Cerebellar nuclear complex (tissue), 1 donor: ENCODE measurements at places on chromosomes 5 and 9.
A peak's percentile ranks its signal among the peaks of the same experiment; 100 is the strongest.

DNA sequence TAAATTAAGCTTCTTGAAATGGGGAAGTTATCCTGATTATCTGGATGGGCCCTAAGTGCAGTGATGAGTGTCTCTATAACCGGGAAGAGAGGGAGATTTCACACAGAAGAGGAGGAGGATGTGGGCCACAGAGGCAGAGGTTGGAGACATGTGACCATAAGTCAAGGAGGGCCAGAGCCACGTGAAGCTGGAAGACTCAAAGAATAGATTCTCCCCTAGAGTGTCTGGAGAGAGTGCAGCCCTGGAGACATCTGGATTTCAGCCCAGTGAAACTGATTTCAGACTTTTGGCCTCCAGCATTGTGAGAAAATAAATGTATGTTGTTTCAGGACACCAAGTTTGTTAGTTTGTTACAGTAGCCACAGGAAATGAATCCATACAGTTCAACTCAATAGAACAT lies 442.9 kb downstream of the NTRK2 start:
- no peak for DNase-seq

- no peak for DNase-seq
Measured at GRCh38 chr5:134468921-134469400, 56.5 kb upstream of the JADE2 start.

DNA sequence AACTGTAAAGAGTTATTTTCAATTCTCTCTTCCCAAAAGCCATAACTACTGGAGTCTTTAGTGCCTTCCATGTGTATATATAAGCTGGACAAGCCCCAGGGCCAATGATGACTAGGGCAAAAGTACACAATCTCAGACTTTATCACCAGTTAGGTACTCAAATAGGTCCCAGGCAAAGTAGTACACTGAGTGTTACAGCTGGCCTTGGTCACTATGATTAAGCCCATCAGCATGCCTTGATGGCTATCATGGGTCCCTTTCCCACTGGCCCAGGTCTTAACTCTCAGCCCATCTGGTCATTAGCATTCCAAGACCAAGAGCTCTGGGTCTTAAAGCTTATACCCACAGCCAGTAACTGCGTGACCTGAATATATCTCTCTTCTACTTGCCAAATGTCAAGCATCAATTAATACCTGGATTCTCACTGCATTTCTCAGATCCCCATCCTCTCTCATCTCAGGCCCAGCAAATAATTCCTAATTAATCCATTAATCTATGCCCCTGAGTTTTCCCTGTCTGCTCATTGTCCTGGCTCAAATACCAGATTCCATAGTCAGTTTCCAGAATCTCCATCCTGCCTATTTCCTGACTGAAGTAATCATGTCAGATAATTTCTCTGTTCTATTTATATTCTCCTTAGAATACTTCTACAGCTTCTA lies 62.3 kb downstream of the NR6A1 start:
- DNase-seq = no peak

GRCh38 chr5:76547242-76547890 lies 75.8 kb downstream of the F2RL2 start:
- no peak for DNase-seq

GRCh38 chr5:9544502-9545135 lies 1.3 kb downstream of the SEMA5A start:
- no peak for DNase-seq

DNA sequence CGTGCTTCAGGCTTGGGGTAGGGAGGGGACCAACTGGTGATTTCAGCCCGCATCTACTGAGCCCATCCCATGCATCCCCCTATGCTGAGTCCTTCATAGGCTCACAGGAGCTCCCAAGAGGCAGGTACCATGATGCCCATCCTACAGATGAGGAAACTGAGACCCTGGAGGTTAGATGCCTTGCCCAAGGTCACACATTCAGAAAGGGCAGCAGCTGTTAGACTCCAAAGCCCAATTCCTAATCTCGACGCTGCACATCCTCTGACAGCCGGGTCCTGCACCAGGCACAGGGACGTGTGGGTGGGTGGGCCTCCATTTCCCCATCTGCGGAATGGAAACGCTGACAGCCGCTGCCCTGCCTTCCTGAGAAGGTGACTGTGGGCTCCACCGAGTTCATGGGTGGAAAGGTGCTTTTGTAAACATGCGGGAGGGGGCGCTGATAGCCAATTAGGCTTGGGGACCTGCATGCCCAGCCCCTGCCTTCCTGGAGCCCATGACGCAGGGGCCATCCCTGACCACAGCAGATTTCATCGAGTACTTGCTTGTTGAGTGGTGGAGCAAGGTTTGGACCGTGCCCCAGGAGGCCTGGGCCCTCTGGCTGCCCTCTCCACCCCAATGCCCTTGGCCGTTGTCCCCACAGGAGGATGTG lies 2.2 kb downstream of the DNM1 start:
- DNase-seq = no peak

- DNase-seq = no peak
Measured at GRCh38 chr9:108642871-108643270, 212.9 kb downstream of the ACTL7B start.

DNA sequence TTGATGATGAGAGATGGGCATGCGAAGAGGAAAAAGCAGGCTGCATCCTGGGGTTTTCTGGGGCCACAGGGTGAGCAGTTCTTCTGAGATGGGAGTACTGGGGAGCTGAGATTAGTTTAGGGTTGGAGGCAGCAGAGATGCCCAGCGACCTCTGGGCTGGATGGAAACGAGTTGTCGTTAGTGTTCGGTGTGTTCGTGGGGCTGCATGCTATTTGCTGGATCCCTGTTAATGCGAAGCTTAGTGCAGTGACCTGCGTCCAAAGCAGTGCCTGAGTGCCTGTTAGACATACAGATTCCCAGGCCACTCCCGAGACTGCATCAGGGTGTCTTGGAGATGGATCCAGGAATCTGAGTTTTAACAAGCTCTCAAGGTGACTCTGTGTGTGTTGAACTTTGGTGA lies 201.3 kb downstream of the CACNA1B start:
- DNase-seq = no peak

DNA sequence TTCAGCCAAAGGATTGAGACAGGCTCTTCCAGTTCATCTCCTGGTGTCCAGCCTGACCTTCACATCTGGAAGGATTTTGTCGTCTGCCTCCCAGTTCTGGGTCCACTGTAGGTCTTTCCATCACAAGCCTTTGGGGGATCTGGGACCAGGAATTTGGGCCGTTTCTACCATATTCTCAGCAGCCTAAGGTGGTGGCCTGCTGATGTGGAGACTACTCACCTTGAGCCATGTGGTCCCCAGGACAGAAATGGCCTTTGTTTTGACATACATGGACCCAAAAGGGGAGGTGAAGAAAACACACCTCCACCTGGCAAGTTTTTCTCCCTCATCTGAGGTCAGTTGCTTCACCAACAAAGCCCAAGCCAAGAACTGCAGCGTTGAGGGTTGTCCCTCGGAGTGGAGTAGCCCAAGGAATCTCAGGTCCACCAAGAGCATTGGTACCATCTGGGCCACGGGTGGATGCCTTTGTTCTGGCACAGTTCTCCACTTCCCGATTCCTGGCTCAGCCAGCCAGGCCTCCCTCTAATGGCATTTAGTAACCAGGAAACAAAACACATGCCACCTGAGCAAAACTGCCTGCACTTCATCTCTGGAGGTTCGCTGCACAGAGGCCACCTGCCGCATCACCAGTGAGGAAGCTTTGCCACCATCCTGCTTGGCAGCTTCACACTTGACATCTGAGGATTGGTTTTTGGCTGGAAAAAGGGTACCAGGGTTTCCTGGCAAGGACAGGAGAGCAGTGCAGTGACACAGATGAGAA lies 24.7 kb downstream of the AMBP start:
- peak; percentile 51 for DNase-seq

- DNase-seq = peak; percentile 23
Measured at GRCh38 chr5:98774192-98775033, 950 bp downstream of the RGMB start.

- no peak for DNase-seq
Measured at GRCh38 chr9:16213781-16214515, 656.5 kb downstream of the BNC2 start.

- no peak for DNase-seq
Measured at GRCh38 chr5:6710551-6711318, 2.5 kb upstream of the TENT4A start.

- no peak for DNase-seq
Measured at GRCh38 chr5:159850160-159850559, 66.1 kb upstream of the ADRA1B start.

DNA sequence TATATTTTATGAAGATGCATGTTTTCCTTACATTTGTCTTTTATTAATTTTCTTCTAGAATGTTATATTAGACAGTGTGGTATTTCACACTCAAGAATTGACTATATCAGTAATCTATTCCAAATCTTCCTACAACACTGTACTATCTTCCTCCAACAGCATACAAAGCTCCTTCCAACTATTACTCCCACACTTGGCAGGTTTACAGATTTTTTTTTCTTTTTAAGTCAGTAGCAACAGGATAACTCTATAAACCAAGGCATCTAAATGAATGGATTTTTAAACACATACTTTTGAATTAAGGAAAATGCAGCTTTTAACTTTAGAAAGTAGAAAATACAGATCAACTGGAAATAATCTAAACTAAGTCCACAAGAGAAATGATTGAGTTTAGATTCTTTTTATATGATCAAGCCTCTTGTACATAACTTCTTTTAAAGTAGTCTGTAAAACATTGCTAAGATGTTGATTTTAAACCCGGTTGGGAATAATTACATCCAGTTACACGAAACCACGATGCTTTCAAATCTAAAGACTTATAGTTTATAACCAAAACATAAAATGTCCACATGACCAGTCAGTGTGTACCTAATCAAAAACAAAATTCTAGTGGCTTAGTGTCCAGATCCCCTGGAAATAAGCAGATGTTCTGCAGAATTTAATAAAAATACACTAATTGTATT lies 281.6 kb downstream of the ADAMTS6 start:
- DNase-seq = no peak

DNA sequence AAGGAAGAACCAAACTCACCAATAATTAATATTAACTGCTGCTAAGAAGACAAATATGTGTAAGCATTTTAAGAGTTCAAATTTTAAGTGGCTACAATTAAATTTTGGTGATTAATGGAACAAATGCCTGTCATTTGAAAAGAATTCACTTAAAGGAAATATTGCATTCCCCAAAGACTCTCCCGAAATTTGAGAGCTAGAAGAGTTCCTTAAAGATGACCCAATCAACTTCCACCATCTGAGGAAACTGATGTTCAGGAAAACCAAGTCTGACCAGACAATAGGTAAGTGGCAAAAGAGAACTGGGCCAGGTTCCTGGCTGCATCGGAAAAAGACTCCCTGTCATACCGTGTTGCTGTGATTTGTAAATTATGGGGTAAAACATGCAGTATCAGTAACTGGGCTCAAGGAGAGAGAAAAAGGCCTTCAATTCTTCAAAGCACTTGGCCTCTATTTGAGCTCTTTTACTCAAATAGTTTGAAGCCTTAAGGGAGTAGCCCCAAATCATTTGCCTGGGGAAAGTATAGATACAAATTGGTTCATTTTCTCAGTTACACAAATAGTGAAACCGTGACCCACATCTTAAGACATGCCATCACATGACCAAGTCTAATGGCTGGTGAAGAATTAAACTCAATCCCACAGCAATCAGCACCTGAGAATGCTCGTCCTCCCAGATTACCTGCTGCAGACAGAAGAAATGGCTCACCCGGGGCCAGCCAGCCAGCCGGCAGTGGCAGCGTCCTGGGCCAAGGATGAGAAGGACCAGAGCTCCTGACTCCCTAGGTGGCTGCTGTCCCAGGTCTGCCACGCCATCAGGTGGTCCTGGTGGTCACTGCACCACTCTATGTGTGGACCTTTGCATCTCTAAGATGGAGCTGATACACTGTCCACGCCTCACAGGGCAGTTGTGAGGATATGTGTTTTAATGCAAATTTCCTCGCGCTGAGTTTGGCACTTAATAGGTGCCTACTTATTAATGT lies 162.9 kb downstream of the TTLL11 start:
- no peak for DNase-seq

- DNase-seq = no peak
Measured at GRCh38 chr5:39226100-39226451, 6.7 kb upstream of the FYB1 start.

GRCh38 chr9:18012170-18012569 lies 433.3 kb downstream of the SH3GL2 start:
- DNase-seq = no peak

GRCh38 chr5:67827541-67827940 lies 388.0 kb upstream of the PIK3R1 start:
- no peak for DNase-seq

GRCh38 chr5:124253203-124253810 lies 493.1 kb downstream of the ZNF608 start:
- DNase-seq = no peak
